Foreskin keratinocyte (primary cell): ENCODE measurements at places on chromosomes 12 and 14.

DNA sequence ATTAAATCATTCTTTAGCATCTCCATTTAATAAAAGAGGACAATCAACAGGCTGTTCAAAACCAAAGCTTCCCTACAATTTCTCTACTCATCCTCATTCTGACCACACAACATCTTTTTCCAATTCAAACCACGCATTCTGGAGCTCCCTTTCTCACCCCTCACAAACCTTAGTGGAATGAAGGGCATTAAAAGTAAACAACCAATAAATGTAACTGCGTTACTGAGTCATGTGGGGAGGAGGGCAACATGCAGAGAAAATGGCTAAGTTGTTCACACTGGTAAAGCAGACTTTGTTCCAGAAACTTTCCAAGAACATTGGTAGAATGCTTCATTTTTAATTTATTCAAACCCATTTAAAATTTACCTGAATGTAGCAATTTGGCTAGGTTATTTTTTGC is 19.6 kb downstream of the SOX5 start:
- DNase-seq: no peak

GRCh38 chr12:92425165-92425564 is 277.6 kb upstream of the PLEKHG7 start:
- no peak for DNase-seq

GRCh38 chr14:59249029-59249428 is 60.6 kb downstream of the DAAM1 start:
- no peak for DNase-seq

DNA sequence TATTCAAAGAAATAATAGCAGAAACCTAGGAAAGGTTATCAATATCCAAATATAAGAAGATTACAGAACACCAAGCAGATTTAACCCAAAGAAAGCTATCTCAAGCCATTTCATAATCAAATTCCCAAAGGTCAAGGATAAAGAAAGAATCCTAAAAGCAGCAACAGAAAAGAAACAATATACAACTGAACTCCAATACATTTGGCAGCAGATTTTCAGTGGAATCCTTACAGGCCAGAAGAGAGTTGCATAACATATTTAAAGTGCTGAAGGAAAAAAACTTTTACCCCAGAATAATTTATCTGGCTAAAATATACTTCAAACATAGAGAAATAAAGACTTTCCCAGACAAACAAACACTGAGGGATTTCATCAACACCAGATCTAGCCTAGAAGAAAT is 54.3 kb downstream of the DENND5B start:
- no peak for DNase-seq

- peak; percentile 36 for DNase-seq
Observed at GRCh38 chr14:82387699-82388098, 854.0 kb upstream of the SEL1L start.

- DNase-seq: no peak
Observed at GRCh38 chr12:116537101-116537904, 21.9 kb upstream of the MAP1LC3B2 start.

DNA sequence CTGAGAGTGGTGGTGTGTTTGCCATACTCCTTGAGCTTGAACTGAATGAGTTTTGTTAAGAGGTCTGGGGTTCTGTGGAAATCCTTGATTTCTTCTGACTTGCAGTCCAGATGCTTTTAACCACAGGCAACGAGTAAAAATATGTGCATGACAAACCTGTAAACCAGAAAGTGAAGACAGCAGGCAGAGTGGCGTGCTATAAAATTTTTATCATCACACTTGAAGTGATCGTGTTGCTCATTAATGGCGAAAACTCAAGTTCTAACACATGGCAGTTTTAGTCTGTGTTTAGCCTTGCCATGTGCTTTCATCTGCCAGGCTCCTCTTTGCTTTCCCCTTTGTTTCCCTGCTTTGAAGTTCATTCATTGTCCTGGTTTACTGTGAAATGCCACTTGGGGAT is 28.0 kb downstream of the TXNRD1 start:
- no peak for DNase-seq

- DNase-seq: peak; percentile 64
Observed at GRCh38 chr12:3315201-3315661, 175.8 kb upstream of the PRMT8 start.
